Effector CD4-positive, alpha-beta T cell (primary cell): ENCODE measurements at places on chromosomes 1 and 21.

DNA sequence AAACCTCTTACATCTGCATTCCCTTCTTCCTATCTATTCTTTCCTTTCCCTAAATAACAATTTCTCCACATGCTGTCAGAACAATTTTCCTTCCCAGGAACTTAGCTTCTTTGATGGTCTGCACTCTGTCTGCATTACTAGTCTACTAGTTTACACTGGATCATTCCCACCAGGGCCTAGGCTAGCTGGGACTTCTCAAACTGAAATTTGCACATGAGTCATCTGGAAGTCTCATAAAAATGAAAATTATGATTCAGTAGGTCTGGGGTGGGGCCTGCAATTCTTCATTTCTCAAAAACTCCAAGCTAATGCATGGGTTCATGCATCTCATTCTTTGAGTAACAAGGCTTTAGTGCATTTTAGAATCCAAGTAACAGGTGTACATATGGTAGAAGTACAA is 74.2 kb downstream of the GABPA start:
- DNase-seq: no peak

DNA sequence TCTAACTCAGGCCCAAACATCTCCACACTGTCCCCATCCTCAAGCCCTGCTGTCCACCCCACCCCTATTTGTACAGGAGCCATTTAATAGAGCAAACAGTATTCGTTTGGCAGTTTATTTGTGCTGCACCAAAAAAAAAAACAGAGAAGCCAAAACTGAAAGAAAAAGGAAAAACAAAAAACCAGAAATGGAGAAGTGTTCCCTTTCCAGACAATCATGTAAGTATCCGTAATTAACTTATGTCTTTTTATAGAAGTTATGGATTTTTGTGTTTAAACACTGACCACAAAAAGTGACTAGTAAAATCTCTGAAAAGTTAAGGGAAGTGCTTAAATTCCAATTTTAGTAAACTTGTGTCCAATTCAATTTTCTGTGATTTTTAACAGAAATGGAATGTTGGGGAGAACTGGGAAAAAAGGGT is 40.4 kb upstream of the ZBTB18 start:
- DNase-seq: no peak

- DNase-seq: no peak
Measured at GRCh38 chr1:228275179-228275429, 67.3 kb downstream of the OBSCN start.

DNA sequence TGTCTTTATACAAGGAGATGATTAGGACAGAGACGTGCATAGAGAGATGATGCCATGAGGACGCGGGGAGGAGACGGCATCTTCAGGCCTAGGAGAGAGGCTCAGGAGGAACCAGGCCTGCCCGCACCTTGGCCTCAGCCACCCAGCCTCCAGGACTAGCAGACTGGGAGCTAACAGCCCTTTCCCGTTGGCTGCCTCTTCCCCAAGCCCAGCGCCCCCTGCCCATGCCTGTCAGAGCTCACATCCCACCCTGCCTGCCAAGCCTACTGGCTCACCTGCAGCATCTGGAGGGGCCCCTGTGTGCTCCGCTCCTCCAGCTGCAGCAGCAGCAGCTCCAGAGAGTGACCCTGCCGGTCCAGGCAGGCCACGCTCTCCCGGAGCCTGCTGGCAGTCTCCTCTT is 4.0 kb upstream of the TRIM11 start:
- no peak for DNase-seq

- DNase-seq: no peak
Measured at GRCh38 chr1:51190961-51191360, 45.1 kb upstream of the RNF11 start.

GRCh38 chr1:192088496-192088895 is 69.8 kb upstream of the RGS18 start:
- DNase-seq: no peak

DNA sequence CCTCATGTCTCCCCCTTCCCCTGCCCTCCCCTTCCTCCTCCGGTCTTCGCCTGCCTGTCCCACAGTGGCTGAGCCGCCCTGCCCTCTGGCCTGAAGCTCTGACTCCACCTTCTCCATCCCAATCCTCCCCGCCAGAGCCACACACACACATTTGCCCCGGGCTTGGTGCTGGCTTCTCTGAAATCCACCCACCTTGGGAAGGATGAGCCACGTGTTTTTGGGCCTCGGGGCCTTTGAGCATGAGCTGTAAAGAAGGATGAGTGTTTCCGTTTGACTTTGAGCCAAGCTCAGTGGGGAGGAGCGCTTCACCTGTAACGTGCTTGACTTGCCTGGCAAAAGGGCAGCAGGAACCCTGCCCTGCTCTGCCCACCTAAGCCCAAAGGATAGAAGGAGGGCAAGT is 295.1 kb downstream of the SIPA1L2 start:
- no peak for DNase-seq

DNA sequence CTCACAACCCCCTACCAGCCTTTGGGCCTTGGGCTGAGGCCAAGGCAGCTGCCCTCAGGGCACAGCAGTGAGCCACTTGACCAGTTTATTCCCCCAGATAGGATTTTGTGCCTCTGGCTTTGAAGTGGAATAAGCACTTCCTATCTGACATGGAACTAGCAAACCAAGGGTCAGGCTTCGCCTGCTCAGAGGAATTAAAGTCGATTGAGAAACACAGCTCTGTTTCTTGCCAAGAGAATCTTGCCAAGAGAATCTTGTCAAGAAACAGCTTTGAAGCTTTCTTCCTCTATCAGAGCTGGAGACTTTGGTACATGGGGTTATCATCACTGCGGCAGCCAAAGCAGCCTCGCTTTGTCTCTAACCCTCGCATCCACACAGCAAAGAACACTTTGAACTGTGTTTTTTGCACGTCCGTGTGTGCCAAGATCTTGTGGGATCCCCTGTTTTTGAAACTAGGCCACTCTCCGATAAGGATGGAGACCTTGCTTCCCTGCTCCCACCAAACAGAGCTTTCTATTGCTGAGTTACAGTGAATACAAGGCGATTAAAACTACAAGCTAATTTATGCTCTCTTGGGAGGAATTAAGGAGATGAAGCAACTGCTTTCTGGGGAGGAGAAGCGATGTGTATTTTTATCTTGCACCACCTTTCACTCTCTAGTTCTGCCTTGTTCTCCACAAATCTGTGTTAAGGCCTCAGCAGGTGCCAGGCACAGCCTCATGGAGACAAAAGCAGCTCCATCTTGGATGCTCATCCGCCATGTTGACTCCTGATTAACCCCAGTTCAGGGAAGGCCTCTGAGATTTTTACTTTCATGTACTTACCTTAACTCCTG is 67.3 kb downstream of the RHOU start:
- DNase-seq: no peak

DNA sequence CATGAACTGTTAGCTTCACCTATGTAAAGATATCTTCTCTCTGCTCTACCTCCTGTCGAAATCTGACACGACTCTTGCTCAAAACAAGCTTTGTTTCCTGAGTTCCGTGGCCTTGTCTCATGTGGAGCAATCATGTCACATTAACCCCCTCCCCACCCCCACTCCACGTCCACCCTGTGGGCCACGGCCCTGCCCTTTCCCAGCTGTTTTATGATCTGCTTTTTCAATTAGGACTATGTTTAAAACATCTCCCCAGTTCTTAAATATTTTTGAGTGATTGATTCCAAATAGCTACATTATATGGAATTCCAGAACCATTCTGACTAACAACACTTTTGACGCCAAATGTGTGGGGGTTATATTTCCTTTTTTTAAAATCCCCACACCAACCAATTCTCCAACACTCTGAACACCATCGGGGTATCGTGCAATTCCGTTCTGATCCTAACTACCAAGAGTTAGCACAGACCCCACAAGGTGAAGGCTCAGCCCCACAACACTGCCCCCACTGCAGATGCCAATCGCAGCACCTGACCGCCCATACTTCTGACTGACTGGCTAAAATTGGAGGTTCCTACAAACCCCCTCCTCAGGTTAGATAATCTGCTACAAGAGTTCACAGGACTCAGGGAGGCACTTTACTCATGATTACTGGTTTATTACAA is 12.7 kb upstream of the S100A8 start:
- no peak for DNase-seq

GRCh38 chr1:100230765-100231164 is 18.9 kb downstream of the DBT start:
- no peak for DNase-seq

DNA sequence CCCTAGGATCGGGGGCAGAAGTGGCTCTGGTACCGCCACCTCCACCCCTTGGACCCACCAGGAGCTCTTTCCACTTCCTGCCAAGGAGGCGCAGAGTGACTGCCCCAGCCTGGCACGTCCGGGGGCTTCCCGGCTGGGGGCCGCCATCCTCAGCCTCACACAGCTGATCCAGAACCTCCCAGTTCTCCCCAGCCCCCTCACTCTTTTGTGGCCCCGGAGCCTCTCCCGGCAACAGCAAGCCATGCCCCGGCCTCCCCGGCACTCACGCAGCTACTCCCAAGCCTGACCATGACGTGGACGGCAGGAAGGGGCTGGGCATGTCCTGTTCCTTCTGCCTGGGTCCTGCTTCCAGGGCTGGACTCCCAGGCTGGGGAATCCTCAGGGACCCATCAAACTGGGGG is 17.1 kb downstream of the TP73 start:
- no peak for DNase-seq

- DNase-seq: no peak
Measured at GRCh38 chr1:248926401-248927182, 20.6 kb downstream of the PGBD2 start.

GRCh38 chr1:46039571-46040052 is 92.8 kb downstream of the PIK3R3 start:
- no peak for DNase-seq

DNA sequence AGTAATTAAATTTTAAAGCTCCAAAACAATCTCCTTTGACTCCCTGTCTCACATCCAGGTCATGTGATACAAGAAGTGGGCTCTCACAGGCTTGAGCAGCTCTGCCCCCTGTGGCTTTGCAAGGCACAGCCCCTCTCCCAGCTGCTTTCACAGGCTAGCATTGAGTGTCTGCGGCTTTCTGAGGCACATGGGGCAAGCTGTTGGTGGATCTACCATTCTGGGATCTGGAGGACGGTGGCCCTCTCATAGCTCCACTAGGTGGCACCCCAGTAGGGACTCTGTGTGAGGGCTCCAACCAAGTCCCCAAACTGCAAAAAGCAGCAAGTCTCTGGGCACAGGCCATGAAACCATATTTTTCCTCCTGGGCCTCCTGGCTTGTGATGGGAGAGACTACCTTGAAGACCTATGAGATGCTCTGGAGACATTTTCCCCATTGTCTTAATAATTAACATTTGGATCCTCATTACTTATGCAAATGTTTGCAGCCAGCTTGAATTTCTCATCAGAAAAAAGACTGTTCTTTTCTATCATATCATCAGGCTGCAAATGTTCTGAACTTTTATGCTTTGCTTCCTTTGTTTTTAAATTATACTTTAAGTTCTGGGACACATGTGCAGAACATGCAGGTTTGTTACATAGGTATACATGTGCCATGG is 554.1 kb upstream of the OLFM3 start:
- no peak for DNase-seq

- DNase-seq: no peak
Measured at GRCh38 chr21:43719748-43720538, 1.0 kb downstream of the PDXK start.

DNA sequence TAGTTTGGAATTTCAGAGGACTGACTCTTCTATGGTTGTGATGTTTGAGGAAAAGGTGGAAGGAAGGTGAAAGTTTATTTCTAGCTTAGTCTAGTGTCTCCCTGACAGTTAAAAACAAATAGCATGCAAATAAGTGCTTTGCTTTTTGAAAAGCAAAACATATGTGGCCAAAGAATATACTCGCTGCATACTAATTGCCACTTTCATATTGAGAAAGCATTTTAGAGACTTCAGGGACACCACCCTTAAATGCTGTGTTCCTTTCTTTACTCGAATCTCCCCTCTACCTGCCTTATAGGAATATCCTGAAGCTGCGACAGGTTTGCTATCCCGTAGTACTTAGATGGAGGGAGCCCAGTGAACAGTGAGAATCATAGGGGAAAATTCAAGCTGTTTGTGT is 23.2 kb downstream of the GLUL start:
- DNase-seq: no peak

GRCh38 chr1:186418503-186418902 is 42.4 kb downstream of the PDC start:
- DNase-seq: no peak

DNA sequence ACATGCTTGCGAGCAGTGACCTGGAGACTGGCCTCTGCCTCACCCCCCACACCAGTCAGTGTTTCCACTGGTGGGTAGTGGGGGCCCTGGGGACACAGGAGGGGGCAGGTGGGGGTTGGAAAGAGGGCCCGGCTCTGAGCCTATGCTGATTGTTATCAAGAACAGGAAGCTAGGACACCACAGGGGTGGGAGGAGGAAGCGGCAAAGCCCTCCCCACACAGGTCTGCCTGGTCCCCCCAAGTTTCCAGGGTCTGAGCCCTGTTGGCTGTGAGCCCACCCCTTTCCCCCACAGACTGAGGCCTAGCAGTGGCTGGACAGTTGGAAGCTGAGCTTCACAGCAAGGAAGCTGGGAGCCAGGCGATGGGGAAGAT is 1.6 kb upstream of the PTPN7 start:
- DNase-seq: no peak

DNA sequence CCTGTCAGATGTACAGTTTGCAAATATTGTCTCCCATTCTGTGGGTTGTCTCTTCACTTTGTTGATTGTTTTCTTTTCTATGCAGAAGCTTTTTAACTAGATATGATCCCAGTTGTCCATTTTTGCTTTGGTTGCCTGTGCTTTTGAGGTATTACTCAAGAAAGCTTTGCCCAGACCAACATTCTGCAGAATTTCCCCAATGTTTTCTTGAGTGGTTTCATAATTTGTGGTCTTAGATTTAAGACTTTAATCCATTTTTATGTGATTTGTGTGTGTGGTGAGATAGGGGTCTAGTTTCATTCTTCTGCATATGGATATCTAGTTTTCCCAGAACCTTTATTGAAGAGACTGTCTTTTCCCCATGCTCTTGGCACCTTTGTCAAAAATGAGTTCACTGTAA is 116.9 kb downstream of the DUSP10 start:
- no peak for DNase-seq

- no peak for DNase-seq
Measured at GRCh38 chr1:232174306-232174705, 455.6 kb downstream of the SIPA1L2 start.

- no peak for DNase-seq
Measured at GRCh38 chr1:180610556-180611015, 21.2 kb upstream of the XPR1 start.

DNA sequence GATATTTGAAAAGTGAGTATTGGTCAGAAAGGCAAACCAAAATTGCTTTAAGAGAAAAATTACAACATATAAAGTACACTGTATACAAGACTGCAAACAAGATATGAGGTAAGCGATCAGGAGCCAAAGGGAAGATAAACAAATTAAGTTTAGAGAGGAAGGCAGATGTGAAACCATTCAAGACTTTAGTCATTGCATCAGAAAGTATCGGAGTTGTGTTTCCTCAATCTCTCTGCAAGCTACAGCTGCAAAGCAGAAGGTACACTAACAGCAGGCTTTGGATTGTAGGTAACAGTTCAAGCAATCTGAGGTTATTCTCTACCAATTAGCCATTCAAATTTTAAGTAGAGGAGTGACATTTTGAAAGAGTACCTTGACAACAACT is 21.3 kb upstream of the TLCD4 start:
- no peak for DNase-seq
